ENCODE measurements at places on chromosomes 12 and 14.

- no peak for DNase-seq
Observed at GRCh38 chr12:124429535-124429934, 134.6 kb downstream of the RFLNA start.

GRCh38 chr14:44795725-44796124 is 166.0 kb downstream of the KLHL28 start:
- DNase-seq, result no peak

DNA sequence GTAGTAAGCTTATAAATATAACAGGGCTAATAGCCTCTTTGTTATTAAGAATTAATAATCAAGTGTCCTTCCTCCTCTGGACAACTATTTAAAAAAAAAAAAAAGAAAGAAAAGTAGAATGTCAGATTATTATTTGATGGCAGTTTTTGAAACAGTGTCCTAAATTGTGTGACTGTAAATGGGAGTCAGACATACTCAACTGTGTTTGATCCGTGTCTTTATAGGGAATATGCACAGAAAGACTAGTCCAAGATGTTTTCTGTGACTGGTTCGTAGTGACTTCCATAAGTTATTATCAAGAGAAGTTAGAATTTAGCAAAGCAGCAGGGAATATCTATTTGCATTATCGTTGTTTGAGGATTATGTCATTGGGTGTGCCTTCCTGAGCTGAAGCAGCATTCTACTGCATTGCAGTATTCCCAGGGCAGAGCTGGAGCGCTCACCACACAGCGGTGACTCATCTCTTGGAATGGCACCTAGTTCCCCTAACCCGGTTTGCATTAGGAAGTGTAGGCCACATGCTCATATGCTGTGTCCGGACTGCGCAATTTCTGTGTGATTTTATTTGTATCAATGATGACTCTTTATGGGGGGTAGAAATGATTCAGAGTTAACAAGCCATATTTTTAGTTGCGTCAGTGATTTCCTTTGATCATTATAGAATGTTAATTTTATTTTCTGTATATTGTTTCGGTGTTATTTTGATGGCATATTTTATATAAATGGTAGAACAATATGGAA is 7.9 kb downstream of the DYNC1H1 start:
- DNase-seq, result peak; percentile 6

- no peak for DNase-seq
Observed at GRCh38 chr14:90639641-90640040, 176.6 kb downstream of the TTC7B start.

- DNase-seq, result no peak
Observed at GRCh38 chr12:31853520-31853919, 105.7 kb upstream of the RESF1 start.

DNA sequence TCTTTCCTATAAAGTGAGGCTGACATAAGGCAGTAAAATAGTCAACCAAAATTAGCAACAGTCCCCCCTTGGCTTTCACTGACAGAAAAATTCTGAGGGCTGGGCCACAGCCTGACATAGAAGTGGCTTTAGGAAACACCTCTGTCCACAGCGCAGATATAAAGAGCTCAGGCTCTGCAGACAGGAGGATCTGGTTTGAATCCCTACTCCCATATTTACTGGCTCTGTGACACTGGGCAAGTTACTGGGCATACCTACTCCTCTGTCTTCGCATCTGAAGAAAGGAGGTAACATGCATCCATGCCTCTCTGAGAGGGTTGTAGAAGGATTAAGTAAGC is 95.3 kb downstream of the STXBP6 start:
- no peak for DNase-seq

- no peak for DNase-seq
Observed at GRCh38 chr14:77184396-77185092, 2.9 kb downstream of the TMEM63C start.

- peak; percentile 89 for DNase-seq
Observed at GRCh38 chr12:24931666-24932405, 17.1 kb downstream of the BCAT1 start.

DNA sequence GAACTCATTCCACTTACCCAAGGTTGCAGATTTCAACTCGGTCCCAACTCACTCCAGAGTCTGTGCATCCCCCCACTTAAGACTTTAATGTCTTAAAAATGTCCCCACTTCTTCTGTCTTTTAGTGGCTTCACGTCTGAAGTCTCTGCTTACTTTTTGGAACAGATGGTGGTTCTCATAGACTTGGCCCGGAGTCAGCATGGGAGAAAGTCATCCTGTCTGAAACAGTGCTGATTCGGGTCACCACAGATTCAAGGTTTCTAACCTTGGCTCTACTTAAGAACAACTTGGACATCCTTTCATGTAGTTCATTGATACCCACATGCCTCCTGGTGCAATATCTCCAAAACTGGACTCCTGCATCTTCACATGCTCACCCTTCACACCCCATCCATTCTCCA is 26.0 kb downstream of the CHST11 start:
- no peak for DNase-seq

- DNase-seq, result no peak
Observed at GRCh38 chr12:46187023-46187422, 81.8 kb downstream of the SLC38A1 start.

GRCh38 chr14:61643555-61643954 is 51.8 kb upstream of the HIF1A start:
- DNase-seq, result no peak

All from OCI-M1 (cell line).